ENCODE measurements at places on chromosomes 3 and 15.

DNA sequence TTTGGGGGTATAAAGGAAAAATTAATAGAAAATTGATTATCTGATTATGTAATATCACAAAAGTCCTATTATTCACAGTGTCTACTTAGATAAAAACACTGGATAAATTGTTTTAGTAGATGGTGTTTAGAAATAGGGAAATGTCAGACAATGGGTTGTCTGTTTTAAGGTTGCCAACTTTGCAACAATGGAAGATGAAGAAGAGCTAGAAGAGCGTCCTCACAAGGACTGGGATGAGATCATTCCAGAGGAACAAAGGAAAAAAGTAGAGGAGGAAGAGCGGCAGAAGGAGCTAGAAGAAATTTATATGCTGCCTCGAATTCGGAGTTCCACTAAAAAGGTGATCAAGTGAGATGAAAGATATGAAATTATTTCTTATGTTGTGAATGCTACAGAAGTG, 84.0 kb downstream of the CHD2 start:
- DNase-seq = no peak

DNA sequence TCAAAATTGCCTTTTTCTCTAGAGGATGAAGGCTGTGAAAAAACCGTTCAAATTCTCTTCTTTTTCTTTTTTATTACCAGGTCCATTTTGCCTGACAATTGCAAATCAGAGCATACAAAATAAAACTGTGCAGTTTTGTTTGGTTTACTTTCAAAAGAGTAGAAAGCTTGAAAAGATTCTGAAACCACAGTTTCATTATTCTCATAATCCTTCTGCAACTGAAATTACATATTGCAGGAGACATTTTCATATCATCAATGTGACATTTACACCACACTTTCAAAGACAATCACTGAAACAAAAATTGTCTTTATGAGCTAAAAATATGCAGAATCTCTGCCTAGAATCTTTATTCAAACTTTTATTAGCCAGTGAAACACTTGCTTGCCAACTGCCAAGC, 296.4 kb upstream of the TPRG1 start:
- DNase-seq = no peak

DNA sequence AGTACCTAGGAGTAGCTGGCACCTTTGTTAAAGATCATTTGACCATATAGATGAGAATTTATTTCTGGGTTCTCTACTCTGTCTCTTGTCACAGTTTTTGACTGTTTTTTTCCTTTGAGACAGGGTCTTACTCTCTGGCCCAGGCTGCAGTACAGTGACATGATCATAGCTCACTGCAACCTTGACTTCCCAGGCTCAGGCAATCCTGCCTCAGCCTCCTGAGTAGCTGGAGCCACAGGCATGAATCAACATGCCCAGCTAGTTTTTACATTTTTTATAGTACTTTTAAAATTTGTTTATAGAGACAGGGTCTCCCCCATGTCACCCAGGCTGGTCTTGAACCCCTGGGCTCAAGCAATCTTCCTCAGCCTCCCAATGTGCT, 45.0 kb downstream of the BCL2L10 start:
- DNase-seq = no peak

DNA sequence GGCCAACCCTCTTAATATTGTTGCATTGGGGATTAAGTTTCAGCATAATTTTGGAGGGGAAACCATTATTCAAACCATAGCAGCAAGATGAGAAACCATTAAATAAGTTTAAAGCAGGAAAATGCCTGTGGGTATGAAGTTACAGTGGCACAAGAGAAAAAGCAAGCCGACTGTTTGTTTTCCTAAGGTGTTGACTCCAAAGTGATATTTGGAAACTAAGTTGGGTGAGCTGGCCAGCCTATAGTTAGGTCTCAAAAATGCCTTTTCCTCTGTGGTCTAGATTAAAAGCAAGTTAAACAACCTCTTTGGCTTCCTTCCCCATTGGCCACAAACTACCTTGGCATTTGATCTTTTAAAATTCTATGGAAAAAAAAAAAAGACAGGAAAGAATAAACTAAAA, 419.8 kb upstream of the AZI2 start:
- no peak for DNase-seq

DNA sequence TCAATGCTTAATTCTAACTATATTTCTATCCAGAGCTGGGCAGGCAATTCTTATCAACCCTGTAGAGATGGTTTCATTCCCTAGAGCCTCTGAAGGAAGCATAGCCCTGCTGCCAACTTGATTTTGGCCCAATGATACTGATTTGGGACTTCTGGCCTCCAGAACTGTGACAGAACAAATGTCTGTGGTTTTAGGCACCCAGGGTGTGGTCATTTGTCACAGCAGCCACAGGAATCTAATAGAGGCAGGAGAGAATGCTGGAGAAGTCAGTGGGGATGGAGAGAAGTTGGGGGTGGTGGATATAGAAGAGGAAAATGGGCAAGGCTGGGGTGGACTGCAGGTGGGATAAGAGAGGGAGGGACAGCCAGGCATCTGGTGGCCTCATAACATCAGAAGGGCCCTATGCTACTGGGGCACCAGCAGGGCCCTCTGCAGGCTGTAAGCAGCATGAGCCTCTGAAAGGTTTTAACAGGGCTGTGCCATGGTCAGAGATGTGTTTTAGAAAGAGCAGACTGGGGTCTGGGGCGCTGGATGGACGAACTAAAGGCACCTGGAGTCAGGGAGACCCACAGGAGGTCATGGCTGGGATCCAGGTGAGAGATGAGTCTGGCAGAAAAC, 19.8 kb downstream of the MRPS11 start:
- DNase-seq = no peak
